Fibroblast of lung (primary cell): ENCODE measurements at places on chromosomes 1 and 21. TPM values are rescaled to one million over a fixed set of nuclear protein-coding genes. Genes with fewer than 3 reads are reported as not detected.

DNA sequence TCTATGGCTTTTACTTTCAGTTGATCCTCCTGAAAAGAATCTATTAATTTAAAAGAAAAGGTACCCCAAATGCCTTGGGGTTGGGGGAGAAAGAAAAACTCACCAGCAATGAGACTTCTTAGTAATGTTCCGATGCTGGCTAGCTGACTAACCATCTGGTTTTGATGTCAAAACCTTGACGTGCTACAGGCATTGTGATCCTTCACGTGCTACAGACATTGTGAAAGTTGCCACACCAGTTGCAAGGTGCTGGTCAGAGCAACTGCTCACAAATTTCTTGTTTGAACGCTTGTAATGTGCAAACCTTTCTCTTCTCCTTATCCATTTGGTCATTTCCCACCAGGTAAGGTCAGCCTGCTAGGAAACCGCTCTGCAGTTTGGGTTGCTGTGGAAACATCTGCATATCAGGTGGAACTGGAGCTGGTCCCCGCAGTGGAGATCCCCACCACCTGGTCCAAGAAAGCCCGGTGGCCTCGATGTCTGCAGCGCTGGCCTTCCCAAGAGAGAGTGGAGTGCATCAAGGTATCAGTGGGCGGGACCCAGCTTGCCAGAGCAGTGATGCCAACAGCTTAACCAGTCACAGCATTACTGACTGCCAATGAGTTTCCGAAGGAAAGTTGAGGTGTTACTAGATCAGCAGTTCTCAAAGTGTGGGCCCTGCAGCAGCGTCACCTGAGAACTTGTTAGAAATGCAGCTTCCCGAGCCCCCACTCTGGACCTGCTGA is 16.1 kb downstream of the MAB21L3 start:
- DNase-seq, result no peak

DNA sequence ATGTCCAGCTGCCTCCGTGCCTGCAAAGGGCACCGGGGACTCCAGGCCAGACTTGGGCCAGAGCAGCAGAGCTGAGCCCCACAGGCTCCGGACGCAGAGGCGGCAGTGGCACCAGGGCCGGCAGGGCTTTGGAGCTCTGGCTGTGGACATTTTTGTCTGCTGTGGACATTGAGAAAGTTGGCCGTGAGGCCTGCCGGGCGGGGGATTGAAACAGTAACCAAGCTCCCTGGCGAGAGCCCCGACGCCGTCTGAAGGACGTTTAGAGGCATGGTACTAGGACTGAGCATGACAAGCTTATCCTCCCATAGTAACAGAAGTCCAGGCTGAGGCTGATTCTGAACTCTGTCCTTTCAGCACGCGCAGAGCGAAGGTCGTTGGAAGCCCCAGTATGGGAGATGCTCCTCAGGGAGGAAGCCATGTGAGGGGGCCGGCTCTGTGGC is 323.8 kb downstream of the AMY1C start:
- DNase-seq, result no peak

GRCh38 chr1:19552291-19553010 is 67.1 kb upstream of the CAPZB start:
- DNase-seq, result no peak

DNA sequence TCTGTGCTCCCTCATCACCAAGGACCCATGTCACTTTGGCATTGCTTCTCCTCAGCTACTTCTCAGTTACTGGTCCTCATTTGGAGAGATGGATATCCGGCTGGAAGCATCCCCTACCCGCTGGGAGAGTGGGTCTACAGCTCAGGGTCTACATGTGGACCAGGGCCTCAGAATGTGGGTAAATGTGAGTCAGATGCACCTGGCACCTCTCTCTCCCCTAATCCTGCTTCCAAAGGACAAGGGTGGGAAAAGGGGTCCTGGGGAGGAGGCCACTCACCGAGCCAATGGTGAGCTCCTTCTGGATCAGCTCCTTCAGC is 908 bp downstream of the S100A6 start:
- DNase-seq, result no peak

Gene FAM151A
- not detected in 2 replicates for total RNA-seq

GRCh38 chr1:176193023-176193422 is 14.1 kb downstream of the COP1 start:
- DNase-seq, result no peak

DNA sequence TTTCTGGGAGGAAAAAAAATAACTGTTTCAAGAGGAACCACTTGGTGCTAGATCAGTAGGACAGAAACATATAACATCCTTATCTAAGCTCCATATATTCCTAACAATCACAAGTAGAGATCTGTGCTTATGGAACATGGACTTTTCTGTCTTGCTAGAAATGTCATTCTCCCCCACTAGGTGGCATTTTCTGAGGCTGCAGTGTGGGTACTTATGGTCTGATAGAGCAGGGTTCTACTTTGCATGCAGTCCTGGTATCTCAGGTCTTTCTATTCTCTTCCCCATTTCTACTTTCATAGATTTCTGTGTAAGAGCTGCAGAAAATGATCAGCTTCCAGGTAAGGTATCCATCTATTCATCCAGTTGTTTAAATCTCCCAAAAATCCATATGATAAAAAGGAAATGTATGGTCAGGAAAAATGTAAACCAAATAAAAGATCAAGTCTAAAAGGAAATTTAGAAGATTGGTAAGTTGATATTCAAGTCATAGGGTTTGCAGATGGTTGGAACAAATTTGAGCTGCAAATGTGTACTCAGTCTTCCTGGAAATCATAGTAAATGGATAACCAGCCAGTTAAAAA is 1.5 kb downstream of the ZNF684 start:
- DNase-seq, result peak; percentile 63

DNA sequence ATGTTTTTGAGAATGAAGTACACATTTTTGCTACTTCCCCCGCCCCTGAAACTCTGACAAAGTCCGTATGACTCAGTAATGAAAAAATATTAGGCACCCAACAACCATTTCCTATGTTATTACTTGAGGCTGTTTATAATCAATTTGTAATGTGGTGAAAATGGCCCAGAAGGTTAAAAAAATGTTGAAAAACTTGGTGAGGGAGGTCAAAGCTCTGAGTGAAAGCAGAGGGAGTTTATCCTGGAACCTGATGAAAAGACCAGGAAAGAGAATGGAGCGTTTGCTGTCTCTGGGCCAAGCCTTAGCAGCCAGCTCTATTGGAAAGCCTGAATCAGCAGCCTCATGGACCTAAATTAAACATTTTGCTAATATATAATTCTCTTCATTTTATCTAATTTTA is 367.7 kb upstream of the NEGR1 start:
- DNase-seq, result peak; percentile 11

GRCh38 chr21:38921511-38922251 is 116.0 kb downstream of the ETS2 start:
- peak; percentile 62 for DNase-seq

Gene SLFNL1
- total RNA-seq, result 0.51 and 0.66 TPM in 2 replicates

DNA sequence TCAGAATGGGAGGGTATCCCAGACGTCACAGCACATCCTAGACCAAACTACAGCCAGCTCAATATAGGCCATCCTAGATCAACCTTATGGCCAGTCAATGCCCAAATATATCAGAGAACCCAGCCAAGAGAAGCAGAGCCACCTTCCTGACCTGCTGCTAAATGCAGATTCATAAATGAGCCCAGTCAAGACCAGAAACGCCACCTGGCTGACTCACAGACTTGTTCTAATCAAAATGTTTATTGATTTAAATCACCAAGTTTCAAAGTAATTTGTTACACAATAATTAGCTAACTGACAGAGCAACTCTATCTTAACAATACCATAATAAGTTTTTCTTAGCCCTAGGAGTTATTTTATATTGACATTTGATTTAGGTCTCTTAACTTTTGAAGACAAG is 28.6 kb downstream of the ZNF644 start:
- DNase-seq, result no peak

Gene GART
- 64.4 and 65.2 TPM in 2 replicates for total RNA-seq

Gene BNIPL
- total RNA-seq, result under 0.01 and 0.33 TPM in 2 replicates

- peak; percentile 5 for DNase-seq
Measured at GRCh38 chr1:107883562-107883961, 81.4 kb downstream of the VAV3 start.

DNA sequence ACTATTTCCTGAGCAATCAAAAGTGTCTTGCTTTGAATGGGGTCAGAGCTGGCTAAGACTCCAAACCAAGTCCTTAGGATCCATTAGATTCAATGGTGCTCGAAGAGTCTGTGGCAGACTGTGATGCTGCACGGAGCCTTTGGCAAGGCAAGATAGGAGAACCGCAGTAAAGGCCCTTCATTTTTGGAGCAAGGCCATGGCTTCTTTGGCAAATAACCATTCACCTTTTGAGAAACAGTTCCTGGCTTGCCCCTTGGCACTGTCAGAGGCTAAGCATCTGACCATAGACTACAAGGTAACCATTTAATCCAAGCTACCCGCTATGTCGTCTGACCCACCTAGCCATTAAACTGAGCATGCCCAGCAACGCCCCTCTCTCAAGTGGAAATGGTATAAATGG is 45.2 kb downstream of the EDN2 start:
- no peak for DNase-seq

Gene GJB5
- total RNA-seq, result not detected in 2 replicates

DNA sequence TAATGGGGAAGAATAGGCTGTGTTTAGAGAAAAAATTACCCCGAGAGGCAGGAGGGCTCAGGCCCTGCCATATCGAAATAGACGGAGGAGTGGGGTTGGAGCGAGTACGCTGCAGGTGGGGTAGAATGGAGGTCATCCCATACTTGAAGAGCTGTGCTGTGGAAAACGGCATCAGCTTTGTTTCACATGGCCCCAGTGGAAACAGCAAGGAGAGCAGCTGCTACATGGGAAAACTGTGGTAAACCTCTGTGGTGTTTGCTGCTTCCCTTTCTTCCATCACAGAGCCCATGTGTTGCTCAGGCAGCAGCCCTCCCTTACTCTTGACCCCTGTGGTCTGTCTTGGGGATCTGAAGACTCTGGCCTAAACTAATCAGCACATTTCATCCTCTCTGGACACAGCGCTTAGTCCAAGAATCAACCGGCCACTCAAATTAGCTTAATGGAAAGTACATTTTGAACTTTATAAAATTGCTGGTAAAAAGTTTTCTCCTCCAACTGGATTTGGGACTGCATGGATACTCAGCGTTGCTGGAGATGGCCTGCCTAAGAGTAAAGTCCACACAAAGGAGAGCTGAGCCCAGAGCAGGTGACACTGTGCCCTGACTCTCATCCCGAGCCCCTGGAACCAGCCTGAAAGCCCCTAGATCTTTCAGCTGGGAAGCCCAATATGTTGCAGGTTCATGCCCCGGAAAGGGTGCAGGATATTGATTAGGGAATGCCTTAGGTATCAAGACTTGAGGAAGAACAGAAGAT is 127.1 kb upstream of the GADD45A start:
- DNase-seq, result no peak

DNA sequence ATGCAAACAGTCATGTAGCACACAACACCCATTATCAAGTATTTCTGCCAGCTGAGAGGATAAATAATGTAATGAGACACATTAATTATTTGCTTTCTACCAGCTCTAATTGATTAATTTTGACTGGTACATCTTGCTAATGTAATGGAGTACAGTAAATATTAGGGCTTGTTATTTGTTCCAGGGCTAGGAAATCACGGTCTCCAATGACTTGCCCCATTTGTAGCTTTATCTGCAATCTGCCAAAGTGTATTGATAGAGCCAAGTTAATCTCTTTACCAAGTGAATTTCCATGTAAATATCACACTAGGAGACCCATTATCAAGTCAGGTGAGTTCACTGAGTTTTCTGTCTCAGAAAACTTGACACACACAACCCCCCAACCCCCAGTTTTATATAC is 55.1 kb downstream of the RGS13 start:
- no peak for DNase-seq

- peak; percentile 2 for DNase-seq
Measured at GRCh38 chr1:233424779-233425178, 97.3 kb downstream of the MAP3K21 start.

DNA sequence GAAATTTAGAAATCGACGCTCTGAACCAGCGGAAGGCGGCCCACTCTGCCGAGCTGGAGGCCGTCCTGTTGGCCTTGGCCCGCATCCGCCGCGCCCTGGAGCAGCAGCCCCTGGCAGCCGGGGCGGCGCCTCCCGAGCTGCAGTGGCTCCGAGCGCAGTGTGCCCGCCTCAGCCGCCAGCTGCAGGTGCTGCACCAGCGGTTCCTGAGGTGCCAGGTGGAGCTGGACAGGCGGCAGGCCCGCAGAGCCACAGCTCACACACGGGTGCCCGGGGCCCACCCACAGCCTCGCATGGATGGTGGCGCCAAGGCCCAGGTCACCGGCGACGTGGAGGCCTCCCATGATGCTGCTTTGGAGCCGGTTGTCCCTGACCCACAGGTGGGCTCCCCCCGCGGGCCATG is 47.0 kb upstream of the DIP2A start:
- DNase-seq, result no peak

DNA sequence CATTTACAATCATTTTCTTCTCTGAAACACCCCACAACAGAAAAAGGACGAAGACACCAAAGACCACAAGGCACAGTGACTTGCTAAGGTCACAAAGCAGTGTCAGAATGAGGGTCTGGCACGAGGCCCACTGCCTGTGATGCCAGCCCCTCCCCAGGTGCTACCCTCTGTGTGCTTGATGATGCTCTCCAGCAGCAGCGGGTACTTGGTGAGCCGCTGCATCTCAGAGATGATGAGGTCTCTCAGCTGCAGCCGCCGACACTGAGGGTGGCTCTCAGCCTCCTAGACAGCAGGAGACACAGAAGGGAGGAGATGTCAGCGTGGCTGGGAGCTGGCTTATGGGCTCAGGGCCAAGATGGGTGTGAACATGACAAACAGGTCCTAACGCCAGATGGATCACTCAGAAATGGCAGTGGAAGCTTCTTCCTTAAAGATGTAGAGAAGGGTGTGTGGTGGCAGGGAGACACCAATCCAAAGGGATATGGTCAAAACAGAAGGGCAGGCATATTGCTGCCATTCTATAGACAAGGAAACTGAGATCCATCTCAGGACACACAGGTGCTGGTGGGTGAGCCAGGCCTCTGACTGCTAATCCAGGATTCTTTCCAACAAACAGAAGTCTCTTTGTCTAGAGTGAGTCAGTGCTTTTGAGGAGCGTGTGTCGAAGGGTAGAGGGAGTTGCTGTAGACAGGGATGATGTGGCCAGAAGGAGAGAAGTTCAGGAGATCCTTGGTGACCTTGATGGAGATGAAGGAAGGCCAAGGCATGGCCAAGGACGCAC is 25.6 kb downstream of the LRRC71 start:
- DNase-seq, result peak; percentile 43

- DNase-seq, result peak; percentile 63
Measured at GRCh38 chr1:67031121-67031858, 22.7 kb downstream of the SLC35D1 start.

Gene OR1C1
- not detected in 2 replicates for total RNA-seq

Gene CCDC30
- total RNA-seq, result 1.3 TPM in 2 replicates

GRCh38 chr1:211345719-211346118 is 19.1 kb downstream of the TRAF5 start:
- peak; percentile 26 for DNase-seq
